ENCODE measurements at places on chromosomes 5 and 9.

GRCh38 chr5:18216729-18217128 lies 582.5 kb downstream of the TAF11L14 start:
- no peak for DNase-seq

GRCh38 chr9:105339849-105340248 lies 95.4 kb downstream of the SLC44A1 start:
- no peak for DNase-seq

GRCh38 chr9:90129446-90129845 lies 513.2 kb downstream of the DIRAS2 start:
- DNase-seq, result no peak

DNA sequence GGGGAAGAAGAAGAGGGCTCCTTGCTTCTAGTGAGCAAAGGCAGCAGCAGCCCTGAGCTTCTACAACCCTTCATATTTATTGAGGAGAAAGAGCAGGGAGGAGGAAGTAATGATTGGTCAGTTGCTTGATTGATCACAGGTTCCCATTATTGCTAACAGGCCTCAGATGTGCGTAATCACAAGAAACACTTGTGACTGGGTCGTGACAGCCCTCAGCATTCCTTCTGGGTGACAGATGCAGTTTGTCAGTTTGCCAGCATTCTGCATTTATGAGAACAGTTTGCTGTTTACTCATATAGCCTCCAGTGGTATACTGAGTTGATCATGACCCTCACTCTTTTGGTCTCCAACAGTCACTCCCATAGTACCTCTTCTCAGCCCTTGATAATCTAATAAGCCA lies 111.5 kb upstream of the TNC start:
- no peak for DNase-seq

GRCh38 chr5:133848341-133848811 lies 120.0 kb downstream of the C5orf15 start:
- DNase-seq, result no peak

DNA sequence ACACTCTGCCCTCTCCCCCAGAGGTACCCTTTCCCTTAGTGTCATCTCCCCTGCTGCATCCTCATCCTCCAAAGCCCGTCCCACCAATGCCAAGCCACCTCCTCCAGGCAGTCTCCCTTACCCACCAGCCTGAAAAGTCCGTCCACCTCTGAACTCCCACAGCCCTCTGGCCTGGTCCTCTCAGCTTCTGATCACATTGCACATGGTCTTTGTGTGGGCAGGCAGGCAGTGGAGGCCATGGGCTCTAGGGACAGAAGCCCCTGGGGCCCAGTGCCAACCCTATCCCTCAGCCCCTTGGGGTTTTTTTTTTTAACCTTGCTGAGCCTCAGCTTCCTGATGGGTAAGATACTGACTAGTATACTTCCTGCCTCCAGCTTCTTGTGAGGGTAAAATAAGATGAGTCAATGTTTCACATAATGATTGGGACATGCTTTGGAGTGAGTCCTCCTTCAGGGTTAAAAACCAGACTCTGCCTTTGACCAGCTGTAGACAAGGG lies 19.4 kb downstream of the CSF1R start:
- DNase-seq, result no peak

- no peak for DNase-seq
These were observed at the start of gene ARSB for GRCh38 chr5:78985116-78985724. ARSB (minus strand) TSS chr5:78985310; CDS start chr5:78985248, 62 bp downstream.

DNA sequence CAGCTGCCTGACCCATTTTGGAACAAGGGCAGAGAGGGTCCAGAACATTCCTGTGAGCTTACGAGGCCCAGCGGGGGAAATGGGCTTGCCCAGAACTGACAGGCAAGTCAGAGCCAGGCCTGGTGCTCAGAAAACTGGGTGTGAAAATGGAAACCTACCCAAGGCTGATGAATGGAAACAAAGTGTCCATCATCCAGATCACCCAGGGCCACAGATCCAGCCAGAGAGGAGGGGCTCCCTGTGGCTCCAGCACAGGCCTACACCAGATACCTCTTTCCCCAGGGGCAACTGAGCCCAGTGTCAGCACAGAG lies 3.1 kb downstream of the CLTB start:
- no peak for DNase-seq

- peak; percentile 74 for DNase-seq
These were observed 61.0 kb downstream of the LPAR1 start for GRCh38 chr9:110977259-110977709.

DNA sequence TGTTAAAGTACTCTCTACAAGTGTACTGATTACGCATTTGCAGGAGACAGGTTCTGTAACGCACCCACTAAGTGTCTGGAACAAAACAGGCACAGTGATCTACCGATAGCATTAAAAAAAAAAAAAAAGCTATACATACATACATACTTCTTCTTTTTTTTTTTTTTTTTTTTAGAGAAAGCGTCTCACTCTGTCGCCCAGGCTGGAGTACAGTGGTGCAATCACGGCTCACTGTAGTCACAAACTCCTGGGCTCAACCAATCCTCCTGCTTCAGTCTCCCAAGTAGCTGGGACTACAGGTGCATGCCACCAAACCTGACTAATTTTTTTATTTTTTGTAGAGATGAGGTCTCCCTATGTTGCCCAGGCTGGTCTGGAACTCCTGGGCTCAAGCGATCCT lies 7.6 kb downstream of the KIF24 start:
- DNase-seq, result no peak

GRCh38 chr9:98529841-98530240 lies 178.9 kb downstream of the GABBR2 start:
- DNase-seq, result no peak

GRCh38 chr5:146851133-146851532 lies 27.4 kb downstream of the PPP2R2B start:
- DNase-seq, result no peak

- DNase-seq, result no peak
These were observed 19.0 kb downstream of the NACC2 start for GRCh38 chr9:136075881-136076678.

GRCh38 chr5:146751781-146752401 lies 126.7 kb downstream of the PPP2R2B start:
- peak; percentile 64 for DNase-seq

GRCh38 chr9:18189871-18190670 lies 283.9 kb upstream of the ADAMTSL1 start:
- no peak for DNase-seq

GRCh38 chr9:71183251-71183650 lies 61.8 kb upstream of the TRPM3 start:
- no peak for DNase-seq

- no peak for DNase-seq
These were observed 491.1 kb downstream of the MTRR start for GRCh38 chr5:8360012-8360411.

GRCh38 chr9:2281031-2281802 lies 266.1 kb downstream of the SMARCA2 start:
- no peak for DNase-seq

DNA sequence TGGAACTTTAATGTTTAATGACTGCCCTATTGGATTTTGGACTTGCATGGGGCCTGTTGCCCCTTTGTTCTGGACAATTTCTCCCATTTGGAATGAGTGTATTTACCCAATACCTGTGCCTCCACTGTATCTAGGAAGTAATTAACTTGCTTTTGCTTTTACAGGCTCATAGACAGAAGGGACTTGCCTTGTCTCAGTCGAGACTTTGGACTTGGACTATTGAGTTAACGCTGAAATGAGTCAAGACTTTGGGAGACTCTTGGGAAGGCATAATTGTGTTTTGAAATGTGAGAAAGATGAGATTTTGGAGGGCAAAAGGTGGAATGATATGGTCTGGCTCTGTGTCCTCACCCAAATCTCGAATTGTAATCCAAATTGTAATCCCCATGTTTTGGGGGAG lies 368.2 kb downstream of the PDE4D start:
- peak; percentile 91 for DNase-seq

DNA sequence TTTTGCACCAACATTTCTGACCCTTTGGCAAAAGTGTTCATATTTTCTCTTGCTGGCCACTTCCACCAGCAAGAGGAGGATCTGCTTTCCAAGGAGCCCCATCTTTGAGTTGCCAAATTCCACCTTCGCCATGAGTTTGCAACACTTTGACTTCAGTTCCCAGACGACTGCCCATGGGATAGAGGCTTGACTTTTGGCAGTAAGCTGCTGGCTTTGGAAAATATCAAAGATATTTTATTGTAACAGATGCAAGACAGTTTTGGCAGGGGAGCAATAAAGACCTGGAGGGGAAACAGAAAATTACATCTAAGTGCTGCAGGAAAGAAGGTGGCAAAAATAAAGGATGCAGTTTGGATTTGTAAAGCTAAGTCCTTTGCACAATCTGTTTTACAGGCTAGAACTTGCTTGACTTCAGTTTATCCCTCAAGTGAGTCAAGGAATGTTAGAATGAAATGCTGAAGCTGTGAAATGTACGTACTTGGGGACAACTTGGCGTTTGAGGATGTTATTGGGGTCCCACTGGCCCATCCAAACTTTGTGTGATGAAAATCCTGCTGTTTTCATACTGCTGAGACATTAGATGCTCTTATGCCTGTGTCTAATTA lies 232.9 kb downstream of the GOLPH3 start:
- no peak for DNase-seq

DNA sequence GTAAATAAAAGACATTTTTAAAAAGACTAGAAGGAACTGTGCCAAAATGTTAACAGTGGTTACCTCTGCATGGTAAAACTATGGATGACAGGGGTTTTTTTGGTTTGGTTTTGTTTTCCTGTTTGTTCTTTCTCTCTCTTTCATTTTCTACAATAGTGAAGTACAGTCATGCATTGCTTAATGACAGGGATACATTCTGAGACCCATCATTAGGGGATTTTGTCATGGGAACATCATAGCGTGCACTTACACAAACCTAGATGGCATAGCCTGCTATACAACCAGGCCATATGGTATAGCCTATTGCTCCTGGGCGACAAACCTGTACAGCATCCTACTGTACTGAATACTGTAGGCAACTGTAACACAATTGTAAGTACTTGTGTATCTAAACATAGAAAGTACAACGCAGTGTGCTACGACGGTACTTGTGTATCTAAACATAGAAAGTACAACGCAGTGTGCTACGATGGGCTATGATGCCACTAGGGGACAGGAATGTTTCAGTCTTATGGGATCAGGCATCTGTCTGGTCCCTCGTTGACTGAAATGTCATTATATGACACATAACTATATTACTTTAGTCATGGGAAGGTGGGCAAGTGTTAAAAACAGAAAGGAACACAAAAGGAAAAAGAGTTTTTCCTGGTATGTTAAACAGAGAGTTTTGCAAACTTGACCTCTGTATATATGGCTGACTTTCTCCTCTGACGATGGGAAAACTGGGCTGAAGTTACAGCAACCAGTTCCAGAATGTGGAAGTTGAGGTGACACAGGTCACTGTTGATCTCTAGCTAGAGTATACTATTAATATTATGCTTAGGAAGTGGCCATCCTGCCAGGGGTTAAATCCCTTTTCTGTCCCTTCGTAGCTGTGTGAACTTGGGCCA lies 7.4 kb upstream of the ADAM19 start:
- DNase-seq, result no peak

- no peak for DNase-seq
These were observed 183.4 kb downstream of the TMEM38B start for GRCh38 chr9:105877721-105878120.

- DNase-seq, result peak; percentile 53
These were observed 72.1 kb upstream of the ARAP3 start for GRCh38 chr5:141753971-141754713.

GRCh38 chr9:84170521-84171141 lies 169.9 kb downstream of the SLC28A3 start:
- DNase-seq, result peak; percentile 52

- DNase-seq, result no peak
These were observed 4.4 kb downstream of the PLK2 start for GRCh38 chr5:58455480-58455879.

DNA sequence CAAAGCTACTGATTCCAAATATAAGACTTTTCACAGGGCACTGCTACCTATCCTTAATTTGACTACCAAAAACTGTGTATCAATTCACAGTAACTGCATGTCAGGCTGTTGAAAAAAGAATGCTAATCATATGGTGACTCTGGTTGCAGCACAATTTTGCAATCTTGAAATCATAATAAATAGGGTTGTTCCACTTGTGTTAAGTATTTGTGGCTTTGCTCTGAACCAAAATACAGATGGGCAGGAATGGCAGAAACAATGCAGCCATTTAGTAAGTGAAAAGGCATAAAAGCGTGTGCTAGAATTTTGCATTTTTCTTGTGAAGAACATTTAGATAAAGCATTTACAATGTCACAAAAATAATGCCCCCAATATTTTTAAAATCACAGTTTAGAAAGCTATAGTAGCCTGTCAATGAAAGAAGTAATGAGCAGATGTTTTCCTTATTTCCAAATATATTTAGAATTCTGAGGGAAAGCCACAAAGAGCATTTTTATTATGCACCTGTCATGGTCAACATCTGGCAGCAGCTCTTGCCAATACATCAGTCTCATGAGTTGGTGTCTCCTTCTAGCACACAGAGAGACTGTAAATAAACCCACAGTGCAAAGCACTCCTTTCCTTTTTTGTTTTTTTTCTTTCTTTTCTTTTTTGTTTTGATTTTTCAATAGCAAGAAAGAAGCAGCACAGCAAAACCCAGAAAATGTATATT lies 54.8 kb upstream of the PAM start:
- DNase-seq, result no peak

DNA sequence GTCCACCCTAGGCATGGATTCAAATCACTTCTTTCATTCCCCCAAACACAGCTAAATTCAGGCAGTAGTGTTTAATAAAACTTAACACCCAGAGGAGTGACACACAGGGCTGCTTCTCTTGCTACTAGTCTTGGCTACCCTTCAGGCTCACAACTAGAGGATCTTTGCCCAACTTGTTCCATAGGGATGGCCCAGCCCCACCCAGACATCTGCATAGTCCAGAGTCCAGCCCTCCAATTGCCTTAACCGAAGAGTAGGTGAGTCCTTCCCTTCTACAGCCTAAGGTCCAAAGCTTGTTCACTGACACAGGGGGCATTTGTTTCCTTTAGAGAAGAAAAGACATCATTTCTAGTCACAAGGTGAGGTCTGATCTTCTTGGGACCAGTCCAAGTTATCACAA lies 15.2 kb upstream of the RXFP3 start:
- DNase-seq, result no peak

GRCh38 chr5:128276537-128277216 lies 193.1 kb downstream of the SLC12A2 start:
- DNase-seq, result no peak

- DNase-seq, result no peak
These were observed 111.1 kb downstream of the KCTD16 start for GRCh38 chr5:144281784-144282183.

GRCh38 chr9:15426019-15426418 lies 3.3 kb downstream of the SNAPC3 start:
- peak; percentile 50 for DNase-seq

- no peak for DNase-seq
These were observed 192.6 kb upstream of the ACTBL2 start for GRCh38 chr5:57675236-57675635.

- no peak for DNase-seq
These were observed 29.0 kb upstream of the GPR150 start for GRCh38 chr5:95590880-95591279.

- DNase-seq, result no peak
These were observed 16.4 kb downstream of the RARS1 start for GRCh38 chr5:168502563-168503237.

DNA sequence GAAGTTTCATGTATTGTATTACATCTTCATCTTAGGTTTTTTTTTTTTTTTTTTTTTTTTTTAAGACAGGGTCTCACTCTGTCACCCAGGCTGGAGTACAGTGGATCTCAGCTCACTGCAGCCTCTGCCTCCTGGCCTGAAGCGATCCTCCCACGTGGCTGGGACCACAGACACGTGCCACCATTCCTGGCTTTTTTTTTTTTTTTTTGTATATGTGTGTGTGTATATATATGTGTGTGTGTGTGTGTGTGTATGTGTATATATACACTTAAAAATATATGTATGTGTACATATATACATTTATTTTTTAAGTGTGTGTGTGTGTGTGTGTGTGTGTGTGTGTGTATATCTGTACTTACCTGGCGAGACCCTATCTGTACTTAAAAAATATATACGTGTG lies 6.6 kb downstream of the DMXL1 start:
- no peak for DNase-seq

Data from small intestine (tissue), 16 donors.